ENCODE measurements at places on chromosomes 3 and 15.

- no peak for DNase-seq
Observed at GRCh38 chr15:52466134-52466701, 62.5 kb downstream of the MYO5A start.

GRCh38 chr15:89864958-89865739, 28.6 kb downstream of the AP3S2 start:
- no peak for DNase-seq

DNA sequence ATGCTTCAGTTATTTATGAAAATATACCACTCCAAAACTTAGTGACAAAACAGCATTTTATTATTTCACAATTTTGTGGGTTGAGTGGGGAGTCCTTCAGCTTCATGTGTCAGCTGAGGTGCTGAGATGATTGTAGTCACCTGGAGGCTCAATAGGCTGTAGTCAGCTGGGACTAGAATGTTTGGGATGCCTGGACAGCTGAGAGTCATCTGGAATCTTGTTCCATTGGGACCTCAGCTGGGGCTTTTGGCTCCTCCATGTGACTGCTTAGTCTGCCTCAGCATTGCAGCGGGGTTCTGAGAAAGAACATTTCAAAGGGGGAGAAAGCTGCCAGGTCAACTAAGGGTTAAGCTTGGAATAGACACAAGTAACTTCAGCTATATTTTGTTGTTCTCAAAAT, 13.4 kb downstream of the STT3B start:
- no peak for DNase-seq

DNA sequence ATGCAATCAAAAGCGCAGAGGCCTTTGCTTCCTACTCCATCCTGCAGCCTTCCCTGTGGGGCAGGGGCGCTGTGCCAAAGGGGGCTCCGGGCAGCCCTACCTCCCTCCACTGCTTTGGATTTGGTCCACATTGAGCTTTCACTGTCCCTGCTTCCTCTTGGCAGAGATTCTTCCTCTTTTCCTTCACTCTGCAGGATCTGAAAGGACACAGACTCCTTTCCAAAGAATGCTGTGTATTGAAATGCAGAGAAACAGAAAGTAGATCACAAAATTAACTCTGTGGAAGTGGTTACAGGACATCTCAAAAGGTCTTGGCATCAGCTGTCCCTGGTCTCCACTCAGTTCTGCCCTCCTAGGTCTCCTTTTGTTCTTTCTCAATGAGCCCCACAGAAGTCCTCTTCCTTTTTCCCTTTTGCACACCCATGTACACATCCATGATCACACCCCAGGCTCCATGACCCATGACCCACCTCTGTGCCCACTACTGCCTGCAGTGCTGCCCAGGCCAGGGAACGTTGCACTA, 64.1 kb downstream of the CCR1 start:
- no peak for DNase-seq
